ENCODE measurements at places on chromosomes 13 and 19. TPM values are rescaled to one million over a fixed set of nuclear protein-coding genes. Genes with fewer than 3 reads are reported as not detected.

DNA sequence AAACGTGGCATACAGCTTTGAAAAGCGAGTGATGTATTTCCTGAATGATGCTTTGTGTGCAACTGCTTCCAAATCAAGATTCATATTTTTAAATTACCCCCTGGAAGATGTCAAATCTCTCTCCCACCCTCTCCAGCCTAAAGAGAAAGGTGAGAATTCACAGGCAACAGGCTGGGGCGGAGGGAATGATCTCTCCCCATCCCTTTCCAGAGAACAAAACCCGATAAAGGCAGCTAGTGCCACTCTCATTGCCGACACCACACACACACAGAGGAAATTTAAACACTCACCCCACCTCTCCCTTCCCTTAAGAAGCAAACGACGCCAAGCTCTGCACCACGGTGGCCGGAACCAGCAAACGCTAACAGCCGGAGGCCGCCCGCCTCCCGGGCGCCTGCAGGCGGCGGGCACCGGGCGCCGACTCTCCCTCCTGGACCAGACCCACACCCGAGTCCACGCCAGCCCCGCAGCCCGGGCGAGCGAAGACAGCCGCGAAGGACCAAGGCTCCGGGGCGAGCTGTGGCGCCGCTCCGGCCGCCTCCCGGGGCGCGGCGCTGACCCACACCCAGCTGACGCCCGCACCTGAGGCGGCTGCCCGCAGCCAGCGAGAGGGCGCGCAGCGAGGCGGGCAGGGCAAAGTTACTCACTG, 477 bp downstream of the LNX2 start:
- peak; percentile 47 for DNase-seq

DNA sequence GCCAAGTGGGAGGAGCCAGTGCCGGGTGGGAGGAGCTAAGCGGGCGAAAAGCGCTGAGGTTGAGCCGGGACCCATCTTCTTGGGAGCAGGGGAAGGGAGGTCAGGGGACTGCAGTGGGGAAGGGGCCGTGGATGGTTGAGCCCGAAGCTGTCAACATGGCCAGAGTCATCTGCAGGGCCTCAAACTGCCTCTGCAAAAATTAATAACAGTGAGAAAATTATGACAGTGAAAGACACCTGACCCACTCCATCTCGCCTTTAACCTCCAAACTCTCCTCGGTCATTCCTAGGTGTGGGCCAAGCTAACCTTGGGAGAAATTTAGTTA, 30.1 kb downstream of the ZNF557 start:
- no peak for DNase-seq

DNA sequence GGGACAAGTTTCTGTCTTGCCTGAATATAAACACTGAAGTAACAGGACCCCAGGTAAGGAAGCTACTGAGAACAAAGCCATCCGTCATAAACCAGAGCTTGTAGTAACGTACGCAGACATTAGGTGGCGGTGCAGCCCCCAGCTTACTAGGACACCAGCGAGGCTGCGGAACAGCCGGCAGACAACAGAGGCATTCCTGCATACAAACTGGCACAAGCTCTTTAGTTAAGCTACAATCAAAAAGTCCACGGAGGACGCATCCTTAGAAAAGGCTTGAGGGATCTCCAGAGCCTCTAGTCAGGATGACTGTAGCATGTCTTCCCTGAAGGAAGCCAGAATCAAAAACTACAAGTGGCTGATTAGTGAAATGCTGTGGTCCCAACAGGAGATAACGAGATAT, 26.2 kb downstream of the ZNF160 start:
- peak; percentile 63 for DNase-seq

LENG1 gene
- total RNA-seq = 5.9 TPM

SRRM5 gene
- 0.20 TPM for total RNA-seq

Data from heart left ventricle (tissue), 16 donors.